ENCODE measurements at places on chromosomes 3 and 15. TPM values are rescaled to one million over a fixed set of nuclear protein-coding genes. Genes with fewer than 3 reads are reported as not detected.

The MNS1 gene
- total RNA-seq, result 1.5 TPM

The PAQR5 gene
- total RNA-seq, result 6.4 TPM

The REC114 gene
- not detected for total RNA-seq

The FGF12 gene
- total RNA-seq, result 3.2 TPM

The ZIC1 gene
- not detected for total RNA-seq

The WDR93 gene
- total RNA-seq, result 0.41 TPM

The ATP2B2 gene
- not detected for total RNA-seq

The MAP1A gene
- total RNA-seq, result 2.5 TPM

The GXYLT2 gene
- total RNA-seq, result 9.3 TPM

The SPTBN5 gene
- 0.14 TPM for total RNA-seq

The ECE2 gene
- not detected for total RNA-seq

The SATB1 gene
- total RNA-seq, result 7.4 TPM

The KCNMB3 gene
- 1.9 TPM for total RNA-seq

The PLAAT1 gene
- total RNA-seq, result 8.4 TPM

GRCh38 chr3:64913515-64913914 lies 225.7 kb upstream of the ADAMTS9 start:
- no peak for DNase-seq

- no peak for DNase-seq
Measured at GRCh38 chr3:152466784-152467183, 198.1 kb downstream of the MBNL1 start.

- DNase-seq, result no peak
Measured at GRCh38 chr3:156050918-156051317, 69.5 kb upstream of the KCNAB1 start.

DNA sequence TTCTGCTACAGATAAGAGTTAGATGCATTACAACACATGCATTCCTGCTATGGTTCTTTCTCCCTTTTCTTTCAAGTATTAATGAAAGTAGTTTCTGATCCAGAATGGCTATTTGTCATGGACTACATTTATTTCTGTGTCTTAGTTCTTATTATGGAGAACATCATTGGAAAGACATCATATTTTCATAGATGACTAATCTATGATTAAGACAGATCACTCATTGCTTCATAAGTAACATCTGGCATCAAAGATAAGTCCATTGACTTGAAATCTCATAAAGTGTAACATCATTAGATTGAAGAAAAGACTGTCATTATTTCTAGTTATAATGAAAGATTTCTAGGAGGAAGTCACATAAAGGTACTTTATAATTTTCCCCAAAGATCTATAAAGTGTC lies 366.7 kb downstream of the NSUN3 start:
- DNase-seq, result no peak

DNA sequence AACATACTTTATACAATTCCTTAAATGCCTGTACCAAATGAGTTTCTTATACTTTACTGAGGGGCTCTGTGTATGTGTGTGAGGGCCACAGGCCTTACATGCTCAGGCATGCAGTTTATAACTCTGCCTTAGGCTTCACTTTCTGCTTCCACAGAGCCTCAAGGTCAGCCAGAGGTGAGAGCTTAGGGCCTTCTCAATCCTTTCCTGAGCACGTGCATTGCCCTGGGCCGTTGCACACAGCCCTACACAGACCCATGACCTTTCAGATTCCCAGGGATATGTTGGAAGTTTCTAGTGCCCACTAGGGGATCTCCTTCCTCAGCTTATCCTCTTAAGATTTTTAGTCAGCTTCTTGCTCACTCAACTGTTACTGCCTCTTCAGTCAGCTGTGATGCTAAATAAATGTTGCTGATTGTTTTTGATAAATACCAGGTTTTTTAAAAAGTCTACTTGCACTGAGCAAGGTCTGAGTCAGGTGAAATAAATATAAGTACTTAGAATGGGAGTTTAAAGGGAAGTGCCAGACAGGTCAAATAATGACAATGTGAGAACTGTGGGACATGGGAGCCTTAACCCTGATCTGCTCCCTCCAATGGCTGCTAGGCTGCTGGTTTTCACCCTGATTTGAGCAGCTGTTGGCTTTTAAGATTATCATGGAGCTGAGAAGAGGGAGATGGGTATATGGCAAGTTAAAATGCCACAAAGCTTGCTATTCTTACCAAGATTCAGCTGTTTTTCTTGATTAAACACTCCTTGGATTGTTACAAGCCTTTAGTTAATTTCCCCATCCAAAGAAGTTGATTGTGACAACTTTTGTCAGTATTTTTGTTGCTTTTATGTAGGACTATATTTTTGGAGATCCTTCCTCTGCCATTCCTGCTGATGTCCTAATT lies 169.5 kb downstream of the PLD1 start:
- DNase-seq, result no peak

DNA sequence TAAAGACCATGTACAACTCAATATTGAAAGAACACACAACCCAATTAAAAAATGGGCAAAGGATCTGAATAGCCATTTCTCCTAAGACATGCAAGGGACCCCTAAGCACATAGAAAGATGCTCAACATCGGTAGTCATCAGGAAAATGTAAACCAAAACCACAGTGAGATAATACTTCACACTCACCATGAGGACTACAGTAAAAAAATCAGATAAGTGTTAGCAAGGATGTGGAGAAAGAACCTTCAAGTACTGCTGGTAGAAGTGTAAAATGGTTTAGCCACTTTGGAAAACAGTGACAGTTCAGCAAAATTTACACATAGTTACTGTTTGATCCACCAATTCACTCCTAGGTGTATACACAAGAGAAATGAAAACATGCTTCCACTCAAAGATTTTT lies 30.1 kb upstream of the XIRP1 start:
- no peak for DNase-seq

- DNase-seq, result no peak
Measured at GRCh38 chr3:42525212-42525611, 22.8 kb downstream of the VIPR1 start.

- DNase-seq, result no peak
Measured at GRCh38 chr3:72018343-72018984, 233.5 kb upstream of the PROK2 start.

DNA sequence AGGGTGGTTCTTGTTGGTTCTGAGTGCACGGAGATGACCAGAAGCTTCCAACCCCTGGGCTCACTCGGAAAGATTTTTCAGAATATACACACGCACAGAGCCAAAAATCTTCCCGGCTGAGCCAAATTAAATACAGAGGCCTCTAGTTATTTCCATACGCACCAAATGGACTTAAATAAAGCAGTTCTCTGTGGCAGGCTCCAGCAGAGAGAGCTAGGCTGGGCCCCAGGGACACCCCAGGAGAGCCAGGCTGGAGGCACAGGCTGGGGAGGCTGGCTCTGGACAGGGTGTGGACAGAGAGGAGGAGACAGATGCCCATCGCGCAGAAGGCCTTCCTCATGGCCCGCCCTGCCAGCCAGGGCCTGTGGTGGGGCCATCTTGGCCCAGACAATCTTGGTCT lies 115.9 kb downstream of the IQSEC1 start:
- DNase-seq, result no peak

- no peak for DNase-seq
Measured at GRCh38 chr3:57530071-57530608, 14.0 kb downstream of the DNAH12 start.

DNA sequence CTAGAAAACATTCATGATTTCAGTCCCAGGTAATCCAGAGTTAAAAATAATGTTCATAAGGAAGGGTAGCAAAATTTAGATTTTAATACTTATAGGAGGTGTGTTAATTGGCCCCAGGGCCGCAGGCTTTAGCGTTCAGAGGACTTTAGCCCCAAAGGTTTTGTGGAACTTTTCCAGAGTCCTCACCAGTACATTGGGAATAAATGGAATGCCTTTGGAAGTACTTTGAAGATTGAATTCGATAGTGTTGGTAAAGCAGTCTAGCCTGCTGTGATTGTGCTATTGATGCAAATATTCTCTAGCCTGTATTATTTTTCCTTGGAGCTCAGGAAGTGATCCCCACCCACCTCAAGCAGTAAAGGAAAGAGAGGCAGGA lies 137.1 kb downstream of the IGF1R start:
- DNase-seq, result no peak

DNA sequence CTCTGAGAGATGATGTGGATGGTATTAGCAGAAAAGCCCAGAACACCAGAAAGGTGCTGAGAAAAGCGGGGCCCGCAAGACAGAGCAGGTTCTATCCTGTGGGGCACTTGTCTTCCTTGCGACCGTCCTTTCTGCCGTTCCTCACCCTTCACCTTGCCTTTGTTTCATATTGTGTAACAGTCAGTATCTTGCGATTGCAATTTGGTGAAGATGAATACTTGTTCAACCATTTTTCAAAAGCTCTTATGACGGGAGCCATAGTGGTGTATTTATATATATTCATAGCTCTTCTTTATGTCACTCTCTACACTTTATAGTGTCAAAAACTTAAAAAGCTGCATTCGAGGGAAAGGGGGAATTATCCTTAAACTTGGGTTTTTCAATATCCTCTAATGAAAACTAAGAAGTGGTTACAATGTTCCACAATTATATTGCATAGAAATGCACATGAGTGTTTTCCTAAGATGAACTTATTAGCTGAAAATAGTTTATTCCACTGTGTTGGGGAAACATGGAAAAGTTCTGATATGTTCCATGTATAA lies 797 bp downstream of the MAP3K13 start:
- DNase-seq, result no peak

DNA sequence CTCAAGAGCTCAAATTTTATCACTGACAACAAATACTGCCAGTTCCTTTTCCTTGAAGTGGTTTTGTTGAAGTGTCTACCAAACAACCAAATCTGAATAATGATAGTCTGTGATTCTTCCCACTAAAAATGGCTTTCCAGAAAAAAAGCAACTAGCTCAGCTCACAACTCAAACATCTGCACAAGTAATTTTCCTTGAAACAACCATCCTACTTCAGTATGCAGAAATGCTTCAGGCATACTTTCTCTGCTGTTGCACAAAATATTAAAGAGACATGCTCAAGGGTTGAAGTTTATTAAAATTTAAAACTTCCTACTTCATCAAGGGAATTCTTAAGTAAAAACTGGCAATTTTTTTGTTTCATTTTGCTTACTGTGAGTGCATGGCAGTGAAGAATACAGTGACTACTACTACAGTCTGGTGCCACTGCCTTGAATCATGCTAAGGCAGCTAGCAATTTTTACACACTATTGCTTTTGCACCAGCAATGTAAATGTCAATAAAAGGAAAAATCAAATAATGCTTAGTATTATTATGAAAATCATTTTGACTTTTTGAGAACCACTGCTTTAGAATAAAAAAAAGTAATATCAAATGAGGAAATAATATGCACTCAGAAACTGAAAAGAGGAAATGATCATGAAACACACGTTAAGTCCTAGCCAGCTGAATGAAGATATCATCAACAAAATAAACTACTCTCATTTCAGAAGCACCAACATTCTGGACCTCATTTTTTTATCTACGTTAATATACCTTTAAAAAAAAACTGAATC lies 33.6 kb downstream of the VPS13C start:
- no peak for DNase-seq

GRCh38 chr3:52439426-52440248 lies 5.3 kb downstream of the SEMA3G start:
- DNase-seq, result no peak

DNA sequence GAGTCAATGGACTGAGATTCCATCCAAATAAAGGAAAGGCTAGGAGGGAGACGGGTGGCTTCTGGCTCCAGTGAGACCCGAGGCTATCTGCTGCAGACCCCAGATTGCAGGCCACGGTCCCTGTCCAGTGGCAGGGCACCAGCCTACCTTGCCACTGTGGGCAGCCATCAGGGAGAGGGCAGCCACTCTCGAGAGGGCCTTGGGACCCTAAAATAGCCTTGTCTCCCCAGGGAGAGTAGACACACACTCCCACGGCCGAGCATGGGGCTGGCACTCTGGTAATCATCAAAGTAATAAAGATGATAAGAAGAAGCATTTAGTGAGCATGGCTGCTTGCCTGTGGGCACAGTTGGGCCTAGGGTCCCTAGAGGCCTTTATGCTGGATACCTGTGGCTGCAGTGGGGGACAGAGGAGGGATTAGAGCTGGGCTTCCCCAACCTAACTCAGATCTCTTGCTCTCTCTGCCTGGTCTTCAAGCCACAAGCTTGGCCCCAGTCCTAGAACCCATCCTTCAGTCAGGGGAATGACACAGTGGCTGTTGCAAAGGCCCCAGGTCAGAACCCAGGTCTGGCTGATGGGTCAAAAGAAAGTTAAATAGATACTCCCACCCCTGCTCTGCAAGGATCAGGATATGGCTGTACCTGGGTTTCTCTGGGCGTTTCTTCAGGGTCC lies 9.2 kb upstream of the VIPR1 start:
- DNase-seq, result no peak

- no peak for DNase-seq
Measured at GRCh38 chr15:98883478-98883877, 124.1 kb downstream of the PGPEP1L start.

- no peak for DNase-seq
Measured at GRCh38 chr15:47715856-47716445, 1.4 kb upstream of the SEMA6D start.

DNA sequence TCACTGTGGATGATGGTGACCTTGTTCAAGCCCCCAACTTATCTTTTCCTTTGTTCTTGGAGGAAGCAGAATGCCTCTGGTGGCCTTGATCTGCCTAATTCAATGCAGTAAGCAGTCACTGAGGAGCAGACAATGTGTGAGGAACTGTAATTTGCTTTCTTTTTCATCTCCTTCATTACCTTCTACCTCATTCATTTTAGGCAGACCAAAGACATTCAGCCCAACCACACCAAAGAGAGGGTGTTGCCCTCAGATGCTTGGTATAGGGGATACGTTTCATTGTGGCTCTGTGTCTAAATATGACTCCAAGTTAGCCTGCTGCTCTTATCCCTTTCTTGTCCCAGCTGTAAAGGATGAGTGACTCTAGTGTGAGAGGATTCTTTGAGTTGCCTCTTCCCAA lies 15.3 kb downstream of the EXOSC7 start:
- DNase-seq, result no peak

- DNase-seq, result peak; percentile 53
Measured at GRCh38 chr3:170572665-170573253, 13.1 kb downstream of the SLC7A14 start.

- DNase-seq, result no peak
Measured at GRCh38 chr3:161766331-161766730, 269.7 kb downstream of the OTOL1 start.

DNA sequence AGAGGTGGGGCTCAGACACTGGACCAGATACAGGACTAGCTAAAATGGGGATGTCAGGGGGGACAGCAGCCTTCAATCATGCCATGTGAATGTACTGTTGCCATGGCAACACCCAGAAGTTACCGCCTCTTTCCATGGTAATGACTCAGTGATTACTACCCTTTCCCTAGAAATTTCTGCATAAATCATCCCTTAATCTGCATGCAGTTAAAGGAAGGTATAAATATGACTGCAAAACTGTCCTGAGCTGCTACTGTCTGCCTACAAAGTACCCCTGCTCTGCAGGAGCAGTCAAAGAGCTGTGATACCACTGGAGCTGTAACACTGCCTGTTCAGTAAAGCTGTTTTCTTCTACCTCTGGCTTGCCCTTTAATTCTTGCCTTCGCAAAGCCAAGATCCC lies 168.2 kb downstream of the PEAK1 start:
- DNase-seq, result no peak

All from kidney epithelial cell (primary cell).